Hepatic stellate cell (primary cell): ENCODE measurements at places on chromosomes 1 and 21.

DNA sequence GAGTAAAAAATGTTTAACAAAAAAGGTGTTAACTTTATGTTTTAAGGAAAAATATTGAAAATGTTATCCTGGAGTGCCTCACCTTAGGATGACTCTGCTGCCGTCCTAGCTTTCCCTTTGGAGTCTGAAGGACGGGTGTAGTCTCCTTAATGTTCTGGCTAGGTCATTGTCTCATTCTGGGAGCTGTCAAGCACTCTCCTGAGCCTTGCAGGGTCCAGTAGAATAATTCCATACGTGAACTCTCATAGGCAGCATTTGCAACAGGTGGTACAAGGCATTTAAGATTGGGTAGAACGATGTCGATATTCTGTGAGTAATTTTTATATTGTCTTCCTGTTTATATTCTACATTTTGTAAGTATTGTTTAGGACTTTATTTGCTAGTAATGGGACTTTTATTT, 283.6 kb upstream of the C1orf105 start:
- DNase-seq, result no peak

DNA sequence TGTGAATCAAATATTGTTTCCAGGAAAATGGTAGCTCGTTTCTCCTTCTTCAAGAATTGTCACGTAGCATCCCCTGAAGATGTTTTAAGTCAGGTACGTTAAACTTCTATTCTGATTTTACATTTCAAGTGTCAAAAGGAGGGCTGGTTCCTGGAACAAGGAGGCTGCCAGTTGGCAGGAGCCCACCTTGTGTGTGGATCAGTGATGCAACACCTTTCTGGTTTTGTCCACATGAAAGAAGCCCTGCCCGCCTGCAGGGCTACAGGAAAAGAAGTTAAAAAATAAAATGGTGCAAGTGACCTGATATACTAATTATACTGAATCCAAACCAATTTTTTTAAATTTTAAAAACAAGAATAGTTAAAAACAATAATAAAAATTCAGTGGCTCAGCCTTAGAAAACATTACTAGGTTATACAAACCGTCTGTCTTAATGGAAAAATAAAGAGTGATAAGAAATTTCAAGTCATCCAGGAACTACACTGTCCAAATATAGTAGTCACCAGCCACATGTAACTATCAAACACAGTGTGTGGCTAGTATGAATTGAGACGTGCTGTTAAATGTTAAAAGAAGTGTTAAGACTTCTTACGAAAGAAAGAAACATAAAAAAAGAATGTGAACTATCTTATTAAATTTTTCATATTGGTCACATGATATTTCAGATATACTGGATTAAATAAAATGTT, 123.1 kb downstream of the APP start:
- DNase-seq, result no peak

GRCh38 chr1:50349242-50349565, 74.0 kb downstream of the DMRTA2 start:
- no peak for DNase-seq

- no peak for DNase-seq
Measured at GRCh38 chr1:147798731-147799130, 38.3 kb upstream of the GJA5 start.

- no peak for DNase-seq
Measured at GRCh38 chr21:40272037-40272436, 404.8 kb downstream of the PCP4 start.

- DNase-seq, result no peak
Measured at GRCh38 chr1:111179968-111180533, 20.4 kb downstream of the DENND2D start.

GRCh38 chr1:42251042-42251441, 84.0 kb downstream of the FOXJ3 start:
- DNase-seq, result no peak

- DNase-seq, result no peak
Measured at GRCh38 chr1:232982238-232982944, 32.0 kb downstream of the NTPCR start.
